ENCODE measurements at places on chromosomes 3 and 15.

GRCh38 chr15:100997442-100997841 is 78.3 kb downstream of the LRRK1 start:
- DNase-seq: no peak

GRCh38 chr3:103082501-103082900 is 647.7 kb downstream of the ZPLD1 start:
- DNase-seq: no peak

GRCh38 chr15:89002281-89002761 is 85.9 kb upstream of the ABHD2 start:
- DNase-seq: no peak

GRCh38 chr3:42094128-42094527 is 3.0 kb downstream of the TRAK1 start:
- DNase-seq: no peak

DNA sequence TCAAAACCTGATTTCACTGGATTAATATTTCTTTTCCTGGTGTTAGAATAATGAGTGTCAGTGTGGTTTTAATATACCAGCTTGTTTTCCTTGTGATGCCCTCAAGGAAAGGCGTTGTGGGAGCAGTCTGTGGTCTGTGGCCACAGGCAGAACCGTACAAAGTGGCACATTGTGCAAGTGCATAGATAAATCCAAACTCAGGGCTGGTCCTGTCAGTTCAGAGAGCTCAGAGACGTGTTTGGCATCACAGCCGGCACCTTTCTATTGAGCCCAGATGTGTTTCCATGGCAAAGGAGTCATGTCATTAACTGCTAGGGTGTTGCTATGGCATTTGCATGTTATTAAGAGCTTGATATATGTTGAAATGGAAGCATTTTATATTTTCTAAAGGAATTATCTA is 289.9 kb upstream of the RASGRP1 start:
- no peak for DNase-seq

DNA sequence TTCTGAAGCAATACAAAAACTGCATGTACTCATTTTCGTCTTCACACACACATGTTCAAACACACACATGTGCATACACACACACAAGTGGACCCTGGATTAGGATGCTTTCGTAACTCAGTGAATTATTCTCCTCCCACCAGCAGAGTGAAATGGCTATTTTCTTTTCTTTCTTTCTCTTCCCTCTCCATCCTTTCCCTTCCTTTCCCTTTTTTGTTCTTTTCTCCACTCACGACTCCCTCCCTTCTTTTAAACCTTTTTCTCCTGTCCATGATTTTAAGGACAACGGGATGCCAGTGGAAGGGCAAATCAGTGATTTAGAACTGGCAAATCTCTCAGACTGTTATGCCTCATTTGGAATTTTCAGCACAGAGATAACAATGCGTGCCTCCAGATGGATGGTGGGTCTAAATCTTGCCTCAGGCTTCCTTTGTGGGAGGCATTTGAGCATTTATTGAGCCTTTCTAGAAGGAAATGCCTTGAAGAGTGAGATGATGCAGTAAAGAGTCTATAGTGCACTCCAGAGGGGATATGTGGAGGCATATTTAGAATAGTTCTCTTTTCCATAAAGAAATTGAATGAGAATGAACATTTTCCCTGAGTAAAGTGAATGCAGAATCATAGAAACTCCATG is 130.4 kb upstream of the SLC7A14 start:
- DNase-seq: no peak

DNA sequence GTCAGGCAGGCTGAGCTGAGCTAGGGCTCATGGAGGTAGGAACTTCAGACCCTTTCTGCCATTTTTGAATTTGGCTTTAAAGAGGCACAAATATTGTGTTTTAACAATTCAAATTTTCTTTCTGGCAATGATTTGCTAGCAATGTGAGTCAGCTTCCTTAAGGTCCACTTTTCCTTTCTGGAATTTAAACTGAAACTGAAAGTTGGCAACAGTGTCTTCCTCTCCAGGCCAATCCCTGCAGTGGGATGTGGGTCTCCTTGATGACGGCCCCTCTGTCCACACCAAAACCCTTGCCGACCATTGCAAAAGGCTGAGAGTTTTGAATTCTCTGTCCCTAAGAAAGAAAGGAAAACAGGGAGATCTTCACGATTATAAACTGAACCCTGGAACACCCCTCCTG is 27.1 kb downstream of the RPSA start:
- no peak for DNase-seq

DNA sequence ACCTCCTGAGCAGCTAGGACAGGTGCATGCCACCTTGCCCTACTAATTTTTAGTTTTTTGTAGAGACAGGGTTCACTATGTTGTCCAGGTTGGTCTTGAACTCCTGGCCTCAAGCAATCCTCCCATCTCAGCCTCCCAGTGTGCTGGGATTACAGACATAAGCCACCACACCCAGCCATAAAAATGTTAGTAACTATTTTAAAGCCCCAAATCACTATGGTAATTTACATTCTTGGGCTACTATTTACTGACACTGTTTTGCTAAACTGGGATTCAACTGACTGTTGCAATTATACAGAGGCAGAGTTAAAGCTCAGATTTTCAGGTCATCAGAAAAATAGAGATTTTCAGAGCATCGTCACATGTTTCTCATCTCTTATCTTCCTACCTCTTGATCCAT is 258.6 kb downstream of the FEZF2 start:
- DNase-seq: no peak

DNA sequence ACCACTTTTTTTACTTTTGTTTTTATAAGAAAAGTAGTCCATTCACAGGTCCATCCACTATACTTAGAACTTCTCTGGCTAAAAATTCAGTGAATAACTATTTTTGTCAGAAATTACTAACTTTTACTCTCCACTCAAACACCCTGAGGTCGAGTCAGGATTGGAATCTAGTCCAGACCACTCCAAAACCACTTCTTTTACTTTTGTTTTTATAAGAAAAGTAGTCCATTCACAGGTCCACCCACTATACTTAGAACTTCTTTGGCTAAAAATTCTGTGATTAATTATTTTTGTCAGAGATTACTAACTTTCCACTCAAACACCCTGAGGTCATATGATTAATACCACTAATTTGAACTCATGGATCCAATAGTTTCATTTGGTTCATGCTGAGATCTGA is 239.4 kb downstream of the RORA start:
- DNase-seq: no peak

DNA sequence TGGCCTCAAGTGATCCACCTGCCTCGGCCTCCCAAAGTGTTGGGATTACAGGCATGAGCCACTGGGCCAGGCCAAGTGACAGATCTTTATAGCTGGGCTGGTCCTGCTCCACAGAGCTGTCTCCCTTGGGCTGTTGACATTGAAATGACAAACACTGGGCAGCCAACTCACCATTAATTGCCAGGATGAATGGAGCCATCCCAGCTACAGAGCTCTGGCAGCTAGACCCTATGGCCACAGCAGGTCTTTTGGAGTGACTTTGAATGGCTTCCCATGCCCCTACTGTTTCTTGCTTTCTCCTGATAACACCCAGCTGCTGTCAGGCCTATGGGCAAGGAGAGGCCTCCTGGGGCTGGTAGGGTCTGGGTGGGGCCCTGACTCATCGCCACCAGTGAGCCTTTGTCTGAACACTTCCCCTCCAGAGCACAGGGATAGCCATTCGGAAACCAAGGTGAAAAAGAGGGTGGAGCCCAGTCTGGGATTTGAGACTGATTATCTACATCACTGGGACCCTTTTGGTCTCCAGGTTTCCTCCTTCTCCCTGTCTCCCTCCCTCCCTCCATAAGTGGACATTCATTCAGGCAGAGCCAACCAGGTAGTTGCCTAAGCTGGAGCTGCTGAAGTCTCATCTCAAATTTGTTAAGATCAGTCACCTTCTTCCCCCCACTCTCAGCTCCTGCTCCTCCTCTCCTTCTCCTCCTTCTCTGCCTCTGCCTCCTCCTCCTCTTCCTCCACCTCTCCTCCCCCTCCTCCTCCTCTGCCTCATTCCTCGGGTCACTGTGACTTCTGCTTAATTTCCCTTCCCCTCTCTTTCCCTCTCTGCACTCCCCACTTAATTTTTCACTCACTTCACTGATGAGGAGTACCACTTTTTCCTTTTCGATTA is 34.0 kb downstream of the BHLHE40 start:
- no peak for DNase-seq

DNA sequence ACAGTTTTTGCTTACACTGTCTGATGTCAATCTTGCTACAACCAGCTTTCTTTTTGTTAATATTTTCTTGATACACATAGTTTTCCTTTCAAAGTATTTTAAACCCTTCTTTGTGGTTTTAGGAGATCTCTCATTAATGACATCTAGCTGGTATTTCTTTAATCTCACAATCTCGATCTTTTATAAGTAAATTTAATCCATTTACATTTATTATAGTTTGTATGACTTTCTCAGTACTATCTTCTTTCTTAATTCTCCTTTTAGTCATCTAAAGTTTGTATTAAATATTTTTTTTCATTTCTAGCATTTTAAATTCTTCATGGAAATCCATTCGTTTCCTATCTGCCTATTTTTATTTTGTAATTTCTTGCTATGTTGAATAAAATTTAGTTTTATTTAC is 55.4 kb downstream of the MRPL3 start:
- no peak for DNase-seq

- DNase-seq: no peak
Measured at GRCh38 chr3:62500556-62501288, 127.4 kb upstream of the FEZF2 start.

GRCh38 chr3:144774897-144775296 is 803.3 kb downstream of the DIPK2A start:
- DNase-seq: no peak

- no peak for DNase-seq
Measured at GRCh38 chr3:75188962-75189361, 475.2 kb upstream of the FRG2C start.

- DNase-seq: no peak
Measured at GRCh38 chr3:152266221-152266995, 2.3 kb upstream of the MBNL1 start.

- DNase-seq: no peak
Measured at GRCh38 chr3:87982421-87982820, 76.4 kb downstream of the CGGBP1 start.

DNA sequence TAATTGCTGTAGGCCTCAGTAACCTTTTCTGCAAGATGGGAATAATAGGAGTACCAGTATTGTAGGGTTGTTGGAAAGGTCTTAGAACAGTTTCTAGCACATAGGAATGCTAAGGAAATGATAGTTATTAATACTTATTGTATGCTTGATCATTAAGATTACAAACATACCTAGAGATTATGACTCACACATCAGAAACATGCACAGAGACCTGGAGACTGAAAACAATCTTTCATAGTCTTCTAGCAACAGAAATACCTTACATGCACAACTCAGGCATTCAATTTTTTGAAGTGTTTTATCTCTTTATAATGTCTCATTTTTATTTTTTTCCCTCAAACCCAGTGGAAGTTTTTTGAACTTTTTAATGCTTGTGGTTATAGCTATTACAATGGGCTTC is 104.4 kb upstream of the ZBTB20 start:
- DNase-seq: no peak

DNA sequence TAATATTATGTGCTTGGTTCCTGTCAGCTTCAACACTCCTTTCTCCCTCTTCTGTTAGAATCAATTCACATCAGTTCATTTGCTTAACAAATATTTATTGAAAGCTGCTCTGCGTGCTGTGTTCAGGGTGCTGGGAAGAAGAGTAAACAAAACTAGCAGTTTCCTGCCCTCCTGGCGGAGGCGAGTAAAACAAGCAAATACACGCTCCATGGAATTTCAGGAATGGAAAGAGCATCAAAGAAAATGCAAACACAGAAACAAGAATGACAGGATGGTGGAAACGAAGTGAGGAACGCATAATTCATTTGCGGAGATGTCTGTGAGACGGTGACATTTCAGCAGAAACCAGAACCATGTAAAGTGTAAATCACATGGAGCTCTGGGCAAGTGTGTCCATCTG is 49.4 kb upstream of the SPTSSB start:
- no peak for DNase-seq

DNA sequence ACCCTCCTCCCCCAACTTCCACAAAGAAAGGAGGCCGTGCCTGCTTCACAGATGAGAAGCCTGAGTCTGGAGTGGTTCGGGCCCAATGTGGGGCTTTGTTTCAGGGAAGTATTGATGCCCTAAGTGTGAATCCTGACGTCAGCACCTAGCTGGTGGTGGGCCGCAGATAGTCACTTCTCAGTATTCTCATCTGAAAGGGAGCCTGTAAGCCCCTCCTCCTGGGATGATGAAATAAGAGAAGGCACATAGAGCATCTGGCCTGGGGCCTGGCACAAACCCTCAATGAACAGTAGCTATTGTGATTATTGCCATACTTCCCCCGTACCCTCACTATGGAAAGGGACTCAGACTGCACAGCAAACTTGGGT is 24.8 kb downstream of the LINGO1 start:
- DNase-seq: no peak

- DNase-seq: no peak
Measured at GRCh38 chr15:95498961-95499360, 831.5 kb upstream of the NR2F2 start.

DNA sequence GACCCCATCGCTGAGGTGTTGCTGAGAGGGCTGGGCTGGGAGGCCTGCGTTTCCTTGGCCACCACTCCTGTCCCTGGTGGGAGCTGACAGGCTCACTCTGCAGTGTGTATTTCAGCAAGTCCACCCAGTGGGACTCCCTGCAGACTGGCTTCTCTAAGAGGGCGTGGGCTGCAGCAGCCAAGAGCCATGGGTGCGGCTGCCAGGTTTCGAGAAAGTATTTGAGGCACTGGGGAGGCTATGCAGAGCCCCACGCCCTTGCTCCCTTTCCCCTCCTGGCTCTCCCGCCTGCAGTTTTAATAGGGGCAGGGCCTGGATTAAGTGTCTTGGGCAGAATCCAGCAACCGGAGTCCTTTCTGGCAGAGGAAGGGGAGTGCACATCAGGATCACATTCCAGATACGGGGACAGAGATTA is 242.1 kb downstream of the THSD4 start:
- DNase-seq: no peak

DNA sequence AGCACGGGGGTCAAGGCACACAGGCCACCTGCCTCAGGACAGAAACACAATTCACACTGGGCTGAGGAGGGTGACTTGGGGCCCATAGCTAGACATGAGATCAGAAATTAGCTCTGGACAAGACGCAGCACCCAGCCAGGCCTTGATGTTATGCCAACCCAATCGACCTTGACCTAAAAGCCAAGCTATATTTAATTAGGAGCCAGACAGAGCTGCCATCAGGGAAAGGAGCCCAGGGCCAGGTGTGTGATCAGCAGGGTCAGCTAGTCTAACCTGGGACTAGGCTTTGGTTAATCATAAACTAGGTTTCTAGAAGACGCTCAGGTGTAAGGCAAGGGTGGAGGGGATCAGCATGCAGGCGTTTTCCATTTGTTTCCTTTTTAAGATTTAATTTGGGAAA is 23.9 kb upstream of the SLC25A36 start:
- DNase-seq: no peak
